ENCODE measurements at places on chromosomes 5 and 9. TPM values are rescaled to one million over a fixed set of nuclear protein-coding genes. Genes with fewer than 3 reads are reported as not detected.

- H3K27me3 ChIP-seq = no peaks in the 10 kb centered on the region
- H3K4me1 ChIP-seq = no peaks in the 10 kb centered on the region
- no peak overlapping the region for H3K27ac ChIP-seq
- DNase-seq = no peak
- no peaks in the 10 kb centered on the region for H3K36me3 ChIP-seq
Observed at GRCh38 chr9:132840980-132841379, 37.1 kb downstream of the AK8 start.

DNA sequence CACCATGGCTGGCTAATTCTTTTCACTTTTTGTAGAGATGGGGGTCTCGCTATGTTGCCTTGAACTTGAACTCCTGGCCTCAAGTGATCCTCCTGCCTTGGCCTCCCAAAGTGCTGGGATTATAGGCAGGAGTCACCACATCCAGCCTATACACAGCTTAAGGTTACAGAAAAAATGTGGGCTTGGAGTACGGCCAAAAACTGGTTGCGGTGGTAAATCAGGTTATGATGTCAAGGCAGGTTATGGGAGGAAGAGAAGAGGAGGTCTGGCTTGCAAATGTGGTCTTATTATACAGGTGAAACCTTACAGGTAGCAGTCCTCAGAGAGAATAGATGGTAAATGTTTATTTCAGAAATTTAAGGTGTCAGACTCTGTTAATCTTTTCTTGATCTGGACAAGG is 30.7 kb upstream of the SYK start:
- no peak for DNase-seq
- H3K27me3 ChIP-seq = no peaks in the 10 kb centered on the region
- H3K4me1 ChIP-seq = peaks cover 30% of the 10 kb centered on the region
- no peak overlapping the region for H3K4me3 ChIP-seq

DNA sequence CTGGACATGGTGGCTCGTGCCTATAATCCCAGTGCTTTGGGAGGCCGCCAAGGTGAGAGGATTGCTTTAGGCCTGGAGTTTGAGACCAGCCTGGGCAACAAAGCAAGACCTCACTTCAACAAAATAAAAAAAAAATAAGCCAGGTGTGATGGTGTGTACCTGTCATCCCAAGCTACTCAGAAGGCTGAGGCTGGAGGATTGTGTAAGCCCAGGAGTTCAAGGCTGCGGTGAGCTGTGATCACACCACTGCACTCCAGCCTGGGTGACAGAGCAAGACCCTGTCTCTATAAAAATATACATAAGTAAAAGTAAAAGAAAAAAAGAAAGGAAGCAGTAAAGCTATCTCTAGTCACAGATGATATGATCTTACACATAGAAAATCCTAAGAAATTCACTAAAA is 59.5 kb upstream of the SYNPO start:
- peaks cover 2% of the 10 kb centered on the region for H3K27me3 ChIP-seq
- H3K36me3 ChIP-seq = no peaks in the 10 kb centered on the region
- no peaks in the 10 kb centered on the region for H3K4me1 ChIP-seq
- H3K27ac ChIP-seq = no peak overlapping the region

- no peak overlapping the region for H3K27ac ChIP-seq
- H3K4me3 ChIP-seq = no peak overlapping the region
- no peaks in the 10 kb centered on the region for H3K36me3 ChIP-seq
- no peaks in the 10 kb centered on the region for H3K4me1 ChIP-seq
- no peaks in the 10 kb centered on the region for H3K27me3 ChIP-seq
Observed at GRCh38 chr5:171521219-171521633, 101.8 kb downstream of the FGF18 start.

GRCh38 chr9:74639112-74639511 is 142.0 kb downstream of the RORB start:
- no peak overlapping the region for H3K27ac ChIP-seq
- H3K4me1 ChIP-seq = no peaks in the 10 kb centered on the region
- no peaks in the 10 kb centered on the region for H3K36me3 ChIP-seq
- H3K27me3 ChIP-seq = no peaks in the 10 kb centered on the region
- DNase-seq = no peak
- no peak overlapping the region for H3K4me3 ChIP-seq

DNA sequence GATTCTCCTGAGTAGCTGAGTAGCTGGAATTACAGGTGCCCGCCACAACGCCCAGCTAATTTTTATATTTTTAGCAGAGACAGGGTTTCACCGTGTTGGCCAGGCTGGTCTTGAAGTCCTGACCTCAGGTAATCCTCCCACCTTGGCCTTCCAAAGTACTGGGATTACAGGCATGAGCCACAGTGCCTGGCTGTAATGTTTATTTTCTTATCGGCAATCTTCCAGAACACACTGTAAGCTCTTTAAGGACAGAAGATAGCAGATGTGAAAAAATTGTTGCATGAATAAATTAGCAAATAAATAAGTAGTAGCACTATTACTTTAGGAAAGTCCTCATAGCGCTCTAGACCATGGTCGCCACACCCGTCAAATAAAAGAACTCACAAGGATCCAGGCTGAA is 100.5 kb downstream of the ENC1 start:
- no peak overlapping the region for H3K27ac ChIP-seq
- DNase-seq = no peak
- no peaks in the 10 kb centered on the region for H3K36me3 ChIP-seq
- no peak overlapping the region for H3K4me3 ChIP-seq
- no peaks in the 10 kb centered on the region for H3K27me3 ChIP-seq
- H3K4me1 ChIP-seq = no peaks in the 10 kb centered on the region

DBH gene
- not detected for total RNA-seq

Data from natural killer cell (primary cell).